ENCODE measurements at places on chromosomes 11 and 22. TPM values are rescaled to one million over a fixed set of nuclear protein-coding genes. Genes with fewer than 3 reads are reported as not detected.

Gene NRXN2
- 5.3 TPM for total RNA-seq

GRCh38 chr22:24519496-24519895 is 24.4 kb downstream of the UPB1 start:
- DNase-seq = no peak

GRCh38 chr11:1039481-1040427 is 3.2 kb upstream of the MUC6 start:
- no peak for DNase-seq

DNA sequence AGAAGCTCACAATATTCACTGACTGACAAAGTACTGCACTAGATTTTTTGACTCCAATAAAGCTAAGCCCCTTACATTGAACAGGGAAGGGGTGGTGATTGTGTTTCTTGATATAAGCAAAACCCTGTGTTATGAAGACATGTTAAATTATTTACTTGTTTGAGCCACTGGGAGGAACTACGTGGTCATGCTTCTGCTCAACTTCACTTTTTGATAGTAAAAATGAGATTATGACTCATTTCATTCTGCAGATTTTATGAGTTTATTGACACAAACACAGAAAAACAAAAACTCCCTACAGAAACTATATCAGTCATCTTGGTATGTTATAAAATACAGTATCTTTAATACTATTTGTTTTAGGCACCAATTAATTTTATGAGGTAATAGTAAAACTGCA is 124.7 kb downstream of the CADM1 start:
- no peak for DNase-seq

DNA sequence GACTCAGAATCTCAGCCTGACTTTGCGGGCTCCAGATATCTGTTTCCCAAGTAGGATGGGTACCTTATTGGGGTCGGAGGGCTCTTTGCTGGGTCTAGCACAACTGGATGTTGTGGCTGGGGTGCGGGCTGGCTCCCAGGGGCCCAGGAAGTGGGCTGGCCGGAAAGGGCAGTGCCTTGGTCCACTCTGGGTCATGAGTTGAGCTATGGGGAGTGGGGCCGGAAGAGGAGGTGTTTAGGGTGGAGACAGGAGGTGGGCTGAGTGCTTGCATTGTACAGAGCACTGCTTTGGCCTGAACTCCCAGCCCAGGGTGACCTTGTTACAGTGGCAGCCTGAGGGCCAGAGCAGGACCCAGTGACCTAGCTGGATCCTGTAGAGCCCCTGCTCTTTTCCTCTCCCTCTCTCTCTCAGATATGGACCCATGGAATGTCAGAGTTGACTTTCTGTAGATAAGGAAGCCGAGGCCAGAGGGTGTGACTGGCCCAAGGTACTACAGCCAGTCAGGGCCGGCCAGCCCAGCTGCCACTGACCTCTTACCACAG is 13.2 kb downstream of the PHLDB1 start:
- DNase-seq = peak; percentile 25

Gene MPPED1
- total RNA-seq = not detected

GRCh38 chr11:109077291-109077920 is 344.6 kb upstream of the C11orf87 start:
- DNase-seq = no peak

- no peak for DNase-seq
Measured at GRCh38 chr22:38802671-38803121, 8.8 kb upstream of the DNAL4 start.

Gene RFPL3
- not detected for total RNA-seq

- no peak for DNase-seq
Measured at GRCh38 chr22:25348391-25348790, 129.0 kb downstream of the CRYBB2 start.

GRCh38 chr22:18000441-18001039 is 23.8 kb downstream of the MICAL3 start:
- DNase-seq = peak; percentile 36

Gene GSTT4
- total RNA-seq = not detected

DNA sequence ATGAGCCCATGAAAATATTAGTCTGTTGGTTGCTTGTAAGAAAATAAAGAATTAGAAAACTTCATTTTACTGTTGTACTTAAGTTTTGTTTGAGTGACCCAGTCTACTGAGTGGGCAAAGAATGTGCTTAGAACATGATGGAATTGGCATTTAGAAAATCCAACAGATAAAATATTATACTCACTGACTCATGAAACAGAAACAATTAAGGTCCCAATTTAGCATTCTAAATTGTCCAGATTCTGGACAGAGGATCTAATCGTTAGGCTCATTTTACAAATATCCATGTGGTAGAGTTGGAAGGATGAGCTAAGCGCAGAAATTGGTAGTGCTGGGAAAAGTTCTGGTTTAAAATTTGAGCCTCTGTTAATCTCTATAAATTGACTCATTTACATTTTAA is 45.4 kb downstream of the METTL15 start:
- DNase-seq = no peak

DNA sequence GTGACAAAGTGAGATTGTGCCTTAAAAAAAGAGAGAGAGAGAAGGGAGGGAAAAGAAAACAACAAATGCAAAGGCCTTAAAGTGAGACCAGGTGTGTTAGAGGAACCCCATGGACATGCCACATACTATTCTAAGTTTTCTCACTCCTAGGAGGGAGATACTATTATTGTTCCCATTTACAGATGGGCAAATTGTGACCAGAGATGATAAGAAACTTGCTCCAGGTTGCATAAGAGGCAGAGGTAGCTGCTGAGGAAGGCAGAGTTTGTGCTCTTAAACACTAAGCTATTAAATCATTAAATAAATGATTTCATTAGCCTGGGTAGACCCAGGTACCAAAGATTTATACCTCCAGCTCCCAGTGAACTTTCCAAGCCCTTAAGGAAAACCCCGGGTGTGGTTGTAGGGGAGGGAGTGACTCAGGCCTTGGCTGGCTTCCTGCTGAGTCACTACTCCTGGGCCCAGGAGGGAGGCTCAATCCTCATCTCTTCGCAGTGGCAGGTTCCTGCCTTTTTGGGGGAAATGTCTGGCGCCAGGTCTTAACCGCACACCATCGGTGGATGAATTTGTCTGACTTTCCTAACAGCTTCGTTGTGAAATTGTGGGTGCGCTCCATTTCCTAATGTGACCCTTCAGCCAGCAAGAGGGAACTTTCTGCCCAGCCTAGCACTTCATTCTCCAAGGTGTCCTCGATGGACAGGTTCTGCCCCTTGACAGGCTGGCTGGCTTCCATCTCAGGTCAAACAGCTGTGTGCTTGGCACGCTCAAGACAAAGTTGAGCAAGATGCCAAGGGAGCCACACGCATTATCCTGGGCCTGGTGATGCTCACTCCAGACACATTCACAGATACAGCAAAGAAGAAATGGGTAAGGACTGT is 33.4 kb upstream of the PTPRJ start:
- peak; percentile 76 for DNase-seq

- DNase-seq = no peak
Measured at GRCh38 chr11:72162891-72163492, 27.5 kb downstream of the FOLR3 start.

Gene APOA1
- total RNA-seq = not detected

DNA sequence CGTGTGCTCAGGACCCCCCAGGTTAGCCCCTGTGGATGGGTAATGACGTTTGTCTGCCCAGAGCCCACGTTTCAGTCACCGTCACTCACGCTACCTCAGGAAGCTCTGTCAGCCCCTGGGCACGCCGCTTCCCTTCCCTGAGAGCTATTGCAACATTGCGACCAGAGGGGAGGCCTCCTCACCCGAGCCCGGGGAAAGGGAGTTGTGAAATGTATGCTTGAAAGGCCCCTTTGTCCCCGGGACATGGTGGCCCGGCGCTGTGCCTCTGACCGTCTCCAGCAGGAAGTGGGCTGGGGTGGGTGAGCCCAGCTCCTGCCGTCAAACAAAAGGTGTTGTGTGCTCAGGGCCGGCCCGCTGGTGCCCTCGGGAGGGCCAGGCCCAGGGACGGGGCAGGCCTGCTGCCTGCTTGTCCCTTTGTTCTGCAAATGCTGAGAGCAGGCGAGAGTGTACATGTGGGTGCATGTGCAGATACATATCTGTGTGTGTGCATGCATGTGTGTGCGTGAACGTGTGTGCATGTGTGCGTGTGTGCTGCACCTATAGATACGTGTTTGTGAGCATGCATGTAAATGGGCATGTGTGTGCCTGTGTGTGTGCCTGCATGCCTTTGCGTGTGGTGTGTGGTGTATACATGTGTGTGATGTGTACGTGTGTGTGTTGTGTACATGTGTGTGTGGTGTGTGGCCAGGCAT is 1125.0 kb downstream of the BRD1 start:
- DNase-seq = no peak

GRCh38 chr22:27087051-27087450 is 429.7 kb downstream of the MIAT start:
- no peak for DNase-seq

- no peak for DNase-seq
Measured at GRCh38 chr11:33698921-33699320, 1.7 kb downstream of the C11orf91 start.

Gene RAG1
- total RNA-seq = 1.2 TPM

GRCh38 chr11:131817687-131818188 is 447.3 kb downstream of the NTM start:
- no peak for DNase-seq

Gene SCGB1D2
- total RNA-seq = not detected

Gene OR51I1
- total RNA-seq = not detected

Gene DPP3
- 75.0 TPM for total RNA-seq

Gene LARGE2
- total RNA-seq = 1.1 TPM

GRCh38 chr22:31738566-31738965 is 11.4 kb downstream of the PRR14L start:
- no peak for DNase-seq

DNA sequence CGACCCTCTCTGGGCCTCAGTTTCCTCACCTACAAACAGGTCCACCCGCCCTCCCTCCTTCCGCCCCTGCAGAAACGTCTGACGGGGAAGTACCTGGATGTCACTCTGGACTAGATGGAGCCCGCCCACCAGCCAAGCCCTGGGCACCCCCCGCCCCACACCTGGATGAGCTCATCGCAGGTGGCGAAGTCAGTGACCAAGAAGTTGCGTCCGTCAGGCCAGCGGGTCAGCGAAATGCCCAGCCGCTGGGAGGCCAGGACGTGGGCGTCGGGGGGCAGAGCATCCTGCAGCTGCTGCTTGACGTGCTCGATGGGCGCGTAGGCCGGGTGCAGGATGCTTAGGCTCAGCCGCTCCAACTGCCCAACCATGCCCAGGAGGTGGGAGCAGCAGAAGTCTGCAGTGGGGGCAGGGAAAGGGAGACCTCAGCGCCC is 897 bp downstream of the PNPLA5 start:
- no peak for DNase-seq

DNA sequence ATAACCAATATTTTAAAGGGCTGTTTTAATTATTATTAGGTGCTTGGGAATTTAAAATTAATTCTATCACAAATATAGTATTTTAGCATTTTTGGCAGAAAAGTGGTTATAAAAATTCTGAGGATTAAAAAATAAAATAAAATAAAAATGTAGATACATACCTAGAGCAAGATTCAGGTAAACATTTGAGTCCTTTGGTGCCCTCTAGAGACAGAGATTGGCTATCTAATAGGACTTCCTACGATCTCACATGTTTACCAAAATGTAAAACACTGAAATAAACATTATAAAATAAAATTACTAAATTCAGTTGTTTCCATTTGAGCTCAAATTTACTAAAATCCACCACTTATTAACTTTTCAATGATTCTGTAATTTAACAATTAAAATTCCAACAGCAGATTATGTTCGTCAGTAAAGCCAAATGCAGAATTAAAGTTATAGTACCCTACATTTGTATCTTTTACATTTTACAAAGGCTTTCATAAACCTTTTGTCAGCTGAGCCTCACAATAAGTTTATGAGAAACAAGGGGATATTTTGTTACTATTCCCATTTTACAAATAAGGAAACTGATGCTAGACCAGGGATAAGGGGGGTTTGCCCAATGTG is 27.7 kb downstream of the SLC36A4 start:
- DNase-seq = no peak

DNA sequence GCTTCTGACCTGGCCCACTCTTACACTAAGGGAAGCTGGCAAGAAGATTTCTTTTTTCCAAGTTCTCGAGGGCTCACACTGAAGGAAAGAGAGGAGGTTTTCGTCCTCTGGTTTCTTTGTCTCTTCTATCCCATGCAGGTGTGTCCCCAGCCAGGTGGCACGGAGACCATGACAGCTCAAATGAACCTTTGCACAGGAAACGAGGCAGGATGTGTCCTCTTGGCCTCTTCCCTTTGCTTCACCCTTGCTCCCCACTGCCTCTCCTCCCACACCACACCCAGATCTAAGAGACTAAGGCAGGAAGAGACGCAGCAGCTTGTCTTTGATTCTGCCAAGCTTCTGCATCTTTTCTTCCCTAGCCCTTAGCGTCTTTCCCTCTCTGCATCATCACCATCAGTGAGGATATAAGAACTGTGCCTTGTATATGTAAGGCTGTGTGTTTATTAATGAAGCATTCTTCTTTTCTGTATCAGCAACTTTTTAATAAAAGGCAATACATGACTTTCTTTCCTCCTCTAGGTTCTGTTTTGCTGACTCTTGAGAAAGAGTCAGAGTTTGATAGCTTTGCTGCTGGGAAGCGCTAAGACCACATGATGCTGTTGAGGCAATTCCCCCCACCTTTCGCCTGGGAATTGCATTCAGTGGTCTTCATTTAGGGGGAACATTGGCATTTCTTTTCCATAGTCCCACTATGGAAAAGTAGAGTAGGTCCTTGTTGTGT is 56.0 kb upstream of the PARVA start:
- DNase-seq = no peak

Gene IGSF9B
- 4.4 TPM for total RNA-seq

DNA sequence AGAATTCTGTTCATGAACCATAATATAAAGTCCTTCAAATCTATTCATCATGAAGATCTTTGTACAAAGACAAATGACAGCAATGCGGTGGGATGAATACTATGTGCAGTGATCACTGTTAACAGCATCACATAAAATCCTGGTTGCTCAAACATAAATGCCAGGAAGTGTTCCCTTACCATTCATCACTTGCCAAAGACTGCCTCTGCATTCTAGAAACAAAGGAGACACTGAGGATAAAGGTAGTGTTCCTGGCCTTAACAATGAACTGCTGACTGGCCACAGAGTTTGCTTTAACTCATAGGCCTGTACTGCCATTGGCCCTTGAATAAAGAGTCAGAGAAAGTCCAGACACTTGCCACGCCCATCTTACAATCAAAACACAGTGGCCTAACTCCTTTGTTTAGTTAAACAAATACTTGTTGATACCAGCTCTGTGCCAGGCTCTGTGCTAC is 29.5 kb downstream of the C2CD3 start:
- peak; percentile 11 for DNase-seq

Gene TSGA10IP
- not detected for total RNA-seq

- no peak for DNase-seq
Measured at GRCh38 chr11:60769811-60770210, 13.1 kb downstream of the MS4A15 start.

Gene OR51B2
- not detected for total RNA-seq

GRCh38 chr22:31626427-31627150 is 35.4 kb downstream of the PISD start:
- DNase-seq = no peak

Gene OR10D3
- total RNA-seq = not detected

DNA sequence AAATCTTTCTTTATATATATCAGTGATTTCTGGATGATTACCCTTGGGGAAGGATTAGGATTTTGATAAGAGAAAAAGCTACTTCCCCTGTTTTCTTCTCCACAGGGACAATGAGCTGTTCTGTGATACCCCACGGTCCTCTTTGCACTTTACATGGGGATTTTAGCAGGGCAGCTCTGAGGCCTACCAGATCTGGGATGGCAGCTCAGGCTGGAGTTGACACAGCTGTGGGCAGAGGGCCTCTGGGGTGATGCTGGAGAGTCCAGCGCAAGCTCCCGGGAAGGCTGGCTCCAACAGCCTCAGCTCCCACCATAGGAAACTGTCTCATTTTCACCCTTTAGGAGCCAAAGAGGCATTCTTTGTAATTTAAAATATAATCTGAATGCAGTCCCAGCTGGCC is 383.8 kb upstream of the NARS2 start:
- DNase-seq = no peak

Gene TEAD1
- 43.0 TPM for total RNA-seq
